ENCODE measurements at places on chromosomes 6 and 20.

- no peak for DNase-seq
These were observed 589.8 kb downstream of the RNF144B start for GRCh38 chr6:18976966-18977365.

DNA sequence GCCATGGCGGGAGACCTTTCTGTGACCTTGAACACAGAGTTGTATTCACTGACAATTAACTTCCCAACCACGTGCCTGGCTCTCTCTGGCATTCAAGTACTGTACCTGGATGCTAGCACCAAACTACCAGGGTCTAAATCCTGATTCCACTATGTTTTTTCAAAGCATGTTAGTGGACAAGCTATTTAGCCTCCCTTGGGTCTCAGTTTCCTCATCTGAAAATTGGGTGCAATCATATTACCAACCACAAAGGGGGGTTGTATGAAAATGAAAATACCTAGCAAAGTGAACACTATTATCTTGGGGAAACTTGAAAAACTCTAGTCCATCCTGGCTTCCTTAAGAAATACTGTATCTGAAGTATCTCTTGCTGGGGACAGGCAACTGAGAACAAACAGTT is 308.7 kb upstream of the SGK1 start:
- DNase-seq: no peak

DNA sequence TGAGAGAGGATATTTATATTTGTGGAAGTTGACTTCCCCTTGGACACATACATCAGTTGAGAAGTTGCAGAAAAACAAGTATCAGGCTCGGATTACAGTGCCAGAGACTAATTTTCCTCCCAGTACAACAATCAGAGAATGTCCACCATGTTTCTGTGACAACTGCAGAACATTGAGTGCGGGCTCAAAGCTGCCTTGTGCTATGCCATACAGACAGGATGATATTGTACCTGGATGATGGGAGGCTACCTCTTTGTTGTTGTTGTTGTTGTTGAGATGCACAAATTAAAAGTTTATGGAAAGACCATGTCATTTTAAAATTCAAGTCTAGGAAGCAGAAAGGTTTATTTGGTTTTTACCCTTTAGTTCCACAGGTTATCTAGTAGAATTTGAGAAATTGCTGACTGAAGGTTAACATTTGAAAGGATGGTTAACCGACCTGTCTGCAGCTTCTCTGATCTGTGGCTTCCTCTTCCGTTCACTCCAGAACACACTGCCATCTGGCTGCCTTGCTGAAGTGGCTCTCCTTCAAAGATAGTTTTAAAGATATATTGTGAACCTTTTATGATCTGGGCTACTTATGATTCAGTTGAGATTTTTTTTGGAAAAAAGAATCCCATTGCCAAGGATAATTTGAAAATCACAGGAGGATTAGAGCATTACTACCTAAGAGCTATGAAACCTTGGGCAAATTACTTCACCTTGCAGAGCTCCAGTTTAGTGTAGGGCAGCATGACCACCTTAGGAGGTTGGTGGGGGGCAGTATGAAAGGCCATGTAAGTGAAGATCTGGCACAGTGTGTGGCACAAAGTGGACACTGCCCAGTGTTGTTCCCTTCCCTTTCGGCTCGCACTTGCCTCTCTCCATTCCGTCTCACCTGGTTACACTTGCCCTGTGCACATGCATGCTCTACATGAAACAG is 15.9 kb downstream of the TMEM200A start:
- DNase-seq: no peak

DNA sequence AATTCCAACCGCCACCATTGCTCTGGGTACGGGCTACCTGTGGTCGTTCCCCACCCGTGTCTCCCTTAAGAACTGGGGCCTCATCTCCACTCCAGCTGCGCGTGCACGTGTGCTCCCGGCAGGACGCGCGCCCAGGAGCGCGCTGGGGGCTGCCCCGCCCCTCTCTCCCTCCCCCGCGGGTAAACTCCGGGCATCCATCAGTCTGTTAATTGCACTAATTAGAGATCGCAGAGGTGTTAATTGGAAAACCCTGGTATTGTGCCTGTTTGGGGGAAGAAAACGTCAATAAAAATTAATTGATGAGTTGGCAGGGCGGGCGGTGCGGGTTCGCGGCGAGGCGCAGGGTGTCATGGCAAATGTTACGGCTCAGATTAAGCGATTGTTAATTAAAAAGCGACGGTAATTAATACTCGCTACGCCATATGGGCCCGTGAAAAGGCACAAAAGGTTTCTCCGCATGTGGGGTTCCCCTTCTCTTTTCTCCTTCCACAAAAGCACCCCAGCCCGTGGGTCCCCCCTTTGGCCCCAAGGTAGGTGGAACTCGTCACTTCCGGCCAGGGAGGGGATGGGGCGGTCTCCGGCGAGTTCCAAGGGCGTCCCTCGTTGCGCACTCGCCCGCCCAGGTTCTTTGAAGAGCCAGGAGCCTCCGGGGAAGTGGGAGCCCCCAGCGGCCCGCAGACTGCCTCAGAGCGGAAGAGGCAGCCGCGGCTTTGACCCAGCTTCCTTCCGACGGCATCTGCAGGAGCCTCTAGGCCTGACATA is 14.4 kb downstream of the FOXP4 start:
- no peak for DNase-seq

DNA sequence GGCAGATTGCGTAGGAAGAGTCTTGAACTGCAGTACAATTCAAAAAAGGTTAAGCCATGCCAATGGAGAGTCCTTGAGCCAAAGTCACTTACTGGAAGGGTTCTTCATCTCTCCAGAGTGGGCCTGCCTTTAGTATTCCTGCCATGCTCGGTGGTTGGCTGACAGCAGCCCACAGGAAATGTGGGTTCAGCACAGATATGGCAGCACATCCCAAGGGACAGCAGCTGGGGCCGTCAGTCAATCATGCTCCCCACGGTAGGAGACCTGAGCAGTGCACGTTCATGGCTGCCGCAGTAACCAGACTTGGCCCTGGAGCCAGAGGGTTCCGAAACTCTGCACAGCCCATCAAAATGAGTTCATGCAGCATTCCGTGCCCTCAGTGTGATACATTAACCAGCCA is 63.6 kb upstream of the SIRPA start:
- no peak for DNase-seq

DNA sequence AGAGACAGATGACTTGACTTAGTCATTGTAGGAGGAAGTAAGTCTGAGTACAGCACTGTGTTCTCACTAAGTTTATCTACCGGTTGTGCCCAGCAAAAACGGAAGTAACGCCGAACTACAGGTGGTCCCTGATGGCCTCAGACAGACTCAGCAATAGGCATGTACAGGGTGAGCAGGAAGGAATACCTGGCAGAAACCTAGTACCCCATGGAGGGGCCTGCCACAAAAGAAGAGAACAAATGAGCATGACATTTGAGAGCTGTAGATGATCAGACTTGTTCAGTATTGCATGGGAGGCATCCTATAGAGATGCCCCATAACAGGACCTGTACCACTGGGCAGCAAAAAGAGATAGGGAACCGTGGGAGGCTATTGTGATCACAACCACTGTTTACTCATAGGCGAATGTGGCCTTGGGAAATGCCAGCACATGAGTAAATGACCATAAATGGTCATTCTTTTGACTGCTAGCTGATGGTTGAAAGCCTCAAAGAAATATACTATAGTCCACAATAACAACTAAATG is 106.4 kb upstream of the TAB2 start:
- no peak for DNase-seq

DNA sequence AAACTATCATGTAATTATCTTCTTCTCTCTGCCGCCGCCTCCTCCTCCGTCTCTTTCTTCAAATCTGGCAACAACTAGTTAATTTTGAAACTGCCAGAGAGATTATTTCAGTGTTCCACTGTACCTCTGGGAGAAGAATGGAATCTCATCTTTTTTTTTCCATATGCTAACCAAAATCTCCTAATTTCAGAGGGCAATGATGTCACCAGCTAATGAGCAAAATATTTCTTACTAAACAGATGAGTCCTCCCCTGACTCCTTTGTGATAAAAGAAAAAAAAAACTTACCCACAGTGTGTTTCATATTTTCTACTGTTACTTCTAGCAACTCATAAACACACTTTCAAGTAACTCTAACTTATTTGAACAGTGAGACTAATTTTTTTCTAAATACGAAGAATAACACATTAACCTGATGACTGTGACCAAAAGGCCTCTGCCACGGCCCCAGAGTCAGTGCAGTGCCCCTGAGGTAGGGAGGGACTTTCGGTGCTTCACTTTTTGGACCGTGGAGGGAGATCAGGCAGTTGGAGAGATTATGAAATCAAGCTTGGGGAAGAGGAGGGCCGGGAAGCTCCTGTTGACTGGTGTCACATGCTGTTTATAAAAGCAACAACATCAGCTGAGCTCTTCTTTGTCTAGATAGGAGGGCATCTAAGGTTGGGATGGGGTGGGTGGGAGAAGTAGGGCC is 159.6 kb downstream of the SASH1 start:
- DNase-seq: no peak
